ENCODE measurements at places on chromosomes 4 and X.

GRCh38 chr4:105236202-105236915, 89.7 kb downstream of the TET2 start:
- no peak for DNase-seq

DNA sequence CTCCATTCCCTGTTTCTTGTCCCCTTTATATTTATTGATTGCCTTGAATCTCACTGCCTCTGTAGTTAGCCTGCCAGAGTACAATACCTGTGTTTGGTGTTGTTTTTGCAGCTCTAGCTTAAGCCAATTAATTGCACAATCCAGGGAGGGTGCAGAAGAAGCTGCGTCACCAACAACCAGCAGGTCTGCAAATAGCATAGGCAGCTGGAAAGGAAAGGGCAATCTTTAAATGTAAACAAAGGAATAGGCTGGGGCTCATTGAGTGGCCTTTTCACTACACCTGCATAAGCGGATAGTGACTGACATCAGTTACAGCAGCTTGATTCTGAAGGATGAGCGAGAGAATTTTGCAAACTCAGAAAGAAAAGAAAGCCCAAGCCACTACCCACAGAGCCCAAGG, 106.8 kb upstream of the RAI2 start:
- DNase-seq, result no peak

GRCh38 chrX:77493677-77494553, 46.7 kb downstream of the FGF16 start:
- DNase-seq, result no peak

- DNase-seq, result no peak
Measured at GRCh38 chrX:75603833-75604232, 81.0 kb upstream of the ZDHHC15 start.

GRCh38 chrX:84046403-84046984, 141.5 kb downstream of the RPS6KA6 start:
- DNase-seq, result no peak

- no peak for DNase-seq
Measured at GRCh38 chr4:28636971-28637370, 1776.3 kb downstream of the STIM2 start.

DNA sequence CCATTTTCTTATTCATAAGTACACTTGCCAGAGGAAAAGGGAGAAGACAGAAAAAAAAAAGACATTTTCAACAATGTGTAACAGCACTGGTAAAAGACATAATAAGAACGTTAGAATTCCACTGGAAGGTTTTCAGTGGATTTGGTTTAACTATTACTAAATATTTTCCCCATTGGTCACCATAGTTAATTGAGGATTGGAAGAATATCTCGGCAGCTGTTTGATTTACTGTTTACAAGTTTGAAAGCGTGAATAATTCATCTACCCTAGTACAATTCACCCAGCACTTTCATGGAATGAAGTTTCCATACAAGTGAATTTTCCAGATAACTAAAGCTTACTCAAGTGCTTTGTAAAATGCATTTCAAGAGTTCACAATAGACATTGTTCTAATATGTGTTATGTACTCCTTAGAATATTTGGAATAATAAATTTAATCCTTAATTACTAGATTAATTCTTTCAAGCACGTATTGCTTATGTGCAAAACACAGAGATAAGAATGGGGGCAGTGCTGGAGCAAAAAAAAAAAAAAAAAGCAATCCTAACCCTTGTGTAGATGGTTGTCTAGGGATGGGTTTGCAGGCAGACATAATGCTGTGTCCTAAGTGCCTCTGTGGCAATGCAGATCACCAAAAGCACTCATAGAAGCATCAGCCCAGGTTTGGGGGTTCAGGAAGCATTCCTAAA, 57.1 kb downstream of the ENPEP start:
- DNase-seq, result no peak

- no peak for DNase-seq
Measured at GRCh38 chr4:9867751-9868425, 86.5 kb downstream of the DRD5 start.

GRCh38 chr4:107843391-107843790, 18.7 kb downstream of the SGMS2 start:
- DNase-seq, result no peak

DNA sequence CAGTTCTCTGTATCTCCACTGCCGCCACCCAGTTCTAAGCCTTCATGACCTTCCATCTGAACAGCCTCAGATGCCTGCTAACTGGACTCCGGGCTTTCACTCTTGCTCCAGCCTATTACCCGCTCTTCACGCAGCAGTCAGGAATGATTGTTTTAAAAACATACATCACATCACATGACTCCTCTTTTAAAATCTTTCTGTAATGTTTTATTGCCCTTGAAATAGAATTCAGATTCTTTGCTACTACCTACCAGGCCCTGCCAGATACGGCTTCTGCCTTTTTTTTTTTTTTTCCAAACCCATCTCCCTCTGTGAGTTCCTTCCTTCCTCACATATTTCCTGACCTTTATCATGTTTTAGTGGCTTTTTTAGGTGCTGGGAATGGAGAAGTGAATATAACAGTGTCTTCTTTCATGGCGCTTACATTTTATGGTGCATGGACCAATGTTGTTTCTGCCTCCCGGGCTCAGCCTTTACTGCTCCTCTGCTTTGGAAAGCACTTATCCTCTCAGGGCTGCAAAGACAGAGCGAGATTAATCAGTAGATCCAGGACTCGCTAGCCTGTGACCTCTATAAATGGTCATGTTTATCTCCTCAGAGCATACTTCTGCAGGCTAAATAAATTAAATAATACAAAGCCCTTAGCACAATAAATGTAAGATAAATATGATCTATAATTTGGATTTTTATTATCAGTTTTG, 58.0 kb downstream of the FBXO8 start:
- DNase-seq, result no peak

DNA sequence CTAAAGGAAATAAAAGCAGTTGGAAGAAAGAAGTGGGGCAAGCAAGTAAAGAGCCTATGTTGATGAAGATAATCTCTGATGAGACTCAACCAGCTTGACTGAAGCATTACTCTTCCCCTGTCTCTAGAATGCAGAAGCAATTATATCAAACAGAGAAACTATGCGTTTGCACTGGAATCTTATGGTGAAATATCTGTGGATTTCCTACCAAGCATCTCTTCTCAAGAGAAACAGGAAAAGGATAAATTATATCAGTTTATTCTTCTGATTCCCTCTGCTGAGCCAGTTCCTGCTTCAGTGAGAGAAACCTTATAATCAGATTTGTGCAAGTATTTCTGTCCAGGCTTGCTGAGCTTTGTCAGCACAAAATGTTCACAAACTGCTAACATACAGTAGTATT, 316.7 kb upstream of the SLC7A11 start:
- DNase-seq, result no peak

DNA sequence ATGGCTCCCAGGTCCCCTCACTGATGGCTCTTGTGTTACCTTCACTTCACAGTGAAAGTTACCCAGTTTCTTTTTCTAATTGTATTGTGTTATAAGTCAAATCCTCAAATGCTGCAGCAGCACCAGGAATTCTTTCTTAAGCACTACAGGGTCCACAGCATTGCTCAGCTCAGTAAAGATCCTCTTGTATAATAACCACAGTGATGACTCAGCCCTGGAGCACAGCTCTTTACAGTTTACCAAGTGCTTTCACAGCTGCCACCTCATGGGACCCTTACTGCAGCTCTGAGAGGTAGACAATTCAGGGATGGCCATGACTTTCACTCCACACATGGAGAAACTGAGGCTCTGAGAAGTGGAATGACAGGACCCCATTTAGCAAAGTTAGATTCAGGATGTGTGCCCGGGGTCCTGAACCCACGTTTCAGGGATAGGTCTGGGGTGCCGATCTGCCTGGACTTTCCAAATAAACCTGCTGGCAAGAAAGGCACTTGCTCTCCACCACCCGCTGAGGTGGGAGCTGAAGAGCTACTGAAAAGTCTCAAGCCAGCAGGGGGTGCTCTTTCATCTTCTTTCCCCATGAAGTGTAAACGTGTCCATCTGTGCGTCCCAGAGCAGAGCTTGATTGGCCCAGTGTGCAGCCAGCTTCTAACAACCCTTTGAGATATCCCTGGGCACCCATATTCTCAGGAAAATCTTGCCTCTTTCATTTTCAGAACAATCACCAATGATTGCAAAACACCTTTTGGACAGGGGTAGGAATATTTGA, 35.7 kb upstream of the GABRQ start:
- DNase-seq, result peak; percentile 7

- DNase-seq, result no peak
Measured at GRCh38 chr4:56238251-56238650, 149.0 kb downstream of the AASDH start.

DNA sequence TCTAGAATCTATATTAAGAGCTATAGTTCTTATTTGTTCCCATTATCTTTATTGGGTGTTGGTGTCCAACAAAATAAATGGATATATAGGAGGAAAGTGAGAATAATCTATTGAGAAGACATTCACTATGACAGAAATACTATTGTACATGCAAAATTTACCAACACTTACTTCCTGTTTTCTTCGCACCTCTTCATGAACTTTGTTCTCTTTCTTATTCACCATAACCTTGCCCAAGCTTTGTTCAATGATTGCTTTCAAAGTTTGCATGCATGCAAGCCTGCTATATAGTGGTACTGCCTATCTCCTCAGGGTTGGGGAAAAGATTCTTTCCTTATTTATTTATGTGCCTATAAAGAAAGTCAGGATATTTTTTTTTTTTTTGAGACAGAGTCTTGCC, 176.4 kb upstream of the JADE1 start:
- no peak for DNase-seq

- DNase-seq, result no peak
Measured at GRCh38 chr4:54368281-54369265, 139.5 kb downstream of the PDGFRA start.

DNA sequence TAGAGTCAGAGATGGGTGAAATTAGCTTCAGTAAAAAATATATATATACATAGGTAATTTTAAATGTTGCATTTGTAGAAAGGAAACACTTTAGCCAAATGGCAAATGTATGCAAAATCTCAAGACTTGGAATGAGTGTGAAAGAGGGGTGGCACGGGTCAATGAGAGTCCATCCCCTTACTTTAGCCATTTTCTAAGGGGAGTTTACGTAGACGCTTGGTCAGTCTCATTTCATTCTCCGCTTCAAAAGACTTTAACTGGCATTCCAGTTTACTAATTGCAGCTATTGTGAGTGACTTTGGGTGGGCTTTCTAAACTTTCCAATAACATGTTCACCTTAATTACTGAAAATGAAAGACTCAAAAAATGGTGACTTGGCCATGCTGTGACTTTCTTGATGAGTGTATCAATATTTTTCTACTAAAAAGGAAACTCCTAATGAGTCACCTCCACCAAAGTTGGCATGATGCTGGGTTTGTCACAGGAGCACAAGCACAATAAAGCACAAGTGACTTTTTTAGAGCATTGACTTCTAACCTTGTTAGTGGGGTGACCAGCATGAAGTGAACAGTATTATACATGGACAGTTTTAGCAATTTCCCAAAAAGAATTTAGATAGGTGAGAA, 356.0 kb upstream of the RASGEF1B start:
- DNase-seq, result peak; percentile 61

GRCh38 chrX:45630078-45630477, 429.4 kb upstream of the DIPK2B start:
- no peak for DNase-seq

DNA sequence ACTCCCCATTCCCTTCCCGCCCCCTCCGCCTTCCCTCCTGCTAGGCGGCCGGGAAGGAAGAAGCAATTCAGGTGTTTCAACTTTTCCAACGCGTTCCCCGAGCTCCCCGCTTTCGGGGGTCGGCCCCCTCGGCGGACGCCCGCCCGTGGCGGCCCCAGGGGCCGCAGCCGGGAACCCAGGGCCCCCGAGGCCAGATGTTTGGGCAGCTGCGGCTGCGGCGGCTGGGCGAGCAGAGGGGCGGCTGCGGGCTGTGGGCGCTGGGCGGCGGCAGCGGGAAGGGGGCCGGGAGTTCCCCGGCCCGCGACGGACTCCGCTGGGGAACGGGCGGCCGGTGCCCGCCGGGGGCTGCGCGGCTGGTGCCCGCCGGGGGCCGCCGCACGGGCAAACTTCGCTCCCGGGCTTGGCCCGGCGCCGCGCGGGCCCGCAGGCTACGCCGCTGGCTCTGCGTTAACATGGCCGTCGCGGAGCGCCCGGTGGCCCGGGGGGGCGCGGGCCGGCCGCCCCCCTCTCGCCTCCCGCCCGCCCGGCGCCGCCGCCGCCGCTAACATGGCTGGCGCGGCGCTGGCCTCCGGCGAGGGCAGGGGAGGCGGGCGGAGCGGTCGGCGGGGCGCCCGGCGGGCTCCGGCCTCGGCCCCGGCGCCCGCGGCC, 510 bp downstream of the HMGB3 start:
- DNase-seq, result peak; percentile 5

DNA sequence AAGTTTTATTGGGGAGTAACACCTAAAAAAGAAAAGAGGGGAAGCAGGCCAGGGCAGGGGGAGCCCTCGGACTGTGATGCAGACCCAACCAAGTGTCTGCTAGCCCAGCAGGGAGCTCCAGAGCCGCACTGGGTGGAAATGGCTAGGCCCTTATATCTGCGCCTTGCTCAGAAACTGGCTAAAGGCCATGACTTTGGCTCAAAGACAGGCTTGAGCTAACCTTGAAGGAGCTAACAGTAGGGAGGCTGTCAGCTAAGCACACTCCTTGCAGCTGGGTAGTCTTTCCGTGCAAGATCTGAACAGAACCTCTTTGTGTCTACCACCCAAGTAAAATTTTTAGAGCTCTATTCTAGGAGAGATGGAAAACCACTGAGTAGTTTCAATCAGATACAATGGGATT, 43.0 kb downstream of the SEPSECS start:
- DNase-seq, result no peak

DNA sequence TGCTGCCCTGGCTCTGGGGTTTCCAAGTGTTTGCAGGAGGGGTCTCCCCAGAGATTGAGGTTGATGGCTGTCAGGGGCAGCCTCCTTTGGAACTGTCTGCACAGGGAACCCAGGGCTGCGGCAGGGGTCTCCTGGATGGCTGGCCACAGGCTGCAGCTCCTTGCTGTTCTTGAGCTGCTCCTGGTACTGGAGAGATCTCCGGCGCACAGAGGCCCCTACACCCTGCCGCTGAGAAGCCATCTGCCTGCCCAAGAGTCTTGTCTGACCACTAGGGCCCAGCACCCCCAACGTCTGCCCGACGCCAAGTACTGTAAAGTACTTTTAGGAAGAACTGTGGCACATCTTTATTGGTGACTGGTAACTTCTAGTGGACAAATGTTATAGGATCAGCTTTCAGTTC, 13.5 kb downstream of the STIM2 start:
- no peak for DNase-seq

- DNase-seq, result no peak
Measured at GRCh38 chr4:24131954-24132673, 242.3 kb upstream of the PPARGC1A start.

GRCh38 chr4:19009881-19010280, 988.3 kb upstream of the LCORL start:
- DNase-seq, result no peak

- peak; percentile 83 for DNase-seq
Measured at GRCh38 chr4:7987148-7987989, 47.7 kb upstream of the AFAP1 start.

- no peak for DNase-seq
Measured at GRCh38 chr4:110184140-110184790, 14.2 kb downstream of the ELOVL6 start.

- no peak for DNase-seq
Measured at GRCh38 chr4:181820553-181820952, 422.6 kb upstream of the TENM3 start.

DNA sequence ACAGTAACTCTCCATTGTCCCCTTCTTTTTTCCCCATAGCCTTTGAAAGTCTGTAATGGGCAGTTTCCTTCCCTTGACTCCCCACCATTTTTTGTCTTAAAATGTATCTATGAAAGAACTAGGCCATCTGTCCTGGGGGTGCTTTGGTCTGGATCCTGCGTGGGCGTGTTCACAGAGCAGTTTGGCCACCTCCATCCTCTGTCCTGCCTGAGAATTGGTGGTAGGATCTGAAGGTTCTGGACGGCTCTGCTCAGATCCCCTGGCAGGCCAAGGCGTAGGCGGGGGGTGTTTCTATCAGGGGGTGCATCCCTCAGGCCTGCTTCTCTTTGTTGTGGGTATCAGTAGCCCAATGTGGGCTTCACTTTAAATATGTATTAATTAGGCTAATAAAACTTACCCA, 107.1 kb downstream of the FAM193A start:
- DNase-seq, result no peak

Measured in activated T-cell treated with anti-CD3 and anti-CD28 coated beads, Interleukin-2, amount 50 U/mL, for 72 hours (primary cell).